NCI-H2081 treated with DMSO at 0.1 percent for 48 hours (cell line): ENCODE measurements at places on chromosomes 12 and 14.

DNA sequence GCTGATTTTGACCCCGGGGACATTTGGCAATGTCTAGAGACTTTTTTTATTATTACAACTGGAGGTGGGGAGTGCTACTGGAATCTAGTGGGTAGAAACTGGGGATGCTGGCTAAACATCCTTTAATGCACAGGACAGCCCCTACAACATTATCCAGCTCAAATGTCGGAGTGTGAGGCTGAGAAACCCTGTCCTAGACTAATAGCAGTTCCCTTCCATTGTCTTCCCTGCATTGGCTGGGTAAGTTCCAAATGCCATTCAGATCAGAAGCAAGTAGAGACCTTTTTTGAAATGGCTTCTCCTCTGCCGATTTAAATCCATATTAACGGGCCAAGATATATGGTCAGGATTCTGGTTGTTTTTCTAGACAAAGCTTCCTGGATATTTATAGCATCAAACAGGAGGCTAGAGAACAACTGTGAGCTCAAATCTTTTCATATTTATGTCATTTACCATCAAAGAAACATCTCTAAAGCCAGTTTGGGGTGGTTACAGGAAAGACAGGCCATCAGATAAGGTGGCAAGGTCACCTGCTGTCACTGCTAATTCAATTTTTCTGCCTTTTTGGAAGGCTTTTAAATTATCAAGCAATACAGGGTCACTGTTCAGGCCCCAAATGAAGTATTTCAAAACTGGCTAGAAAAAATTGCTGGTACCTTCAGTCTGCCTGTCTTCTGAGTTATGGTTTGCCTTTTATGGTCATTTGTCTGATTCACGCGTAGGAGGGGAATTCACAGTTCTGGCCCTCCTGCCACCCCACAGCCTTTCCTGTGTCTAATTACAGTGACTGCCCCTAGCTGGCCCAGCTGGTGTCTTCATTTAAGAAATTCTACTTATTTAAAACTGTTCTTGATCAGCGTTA is 20.1 kb upstream of the AKAP5 start:
- DNase-seq, result no peak

- DNase-seq, result no peak
Measured at GRCh38 chr12:46792925-46793324, 32.9 kb downstream of the SLC38A4 start.

- no peak for DNase-seq
Measured at GRCh38 chr14:66076176-66076575, 410.0 kb upstream of the CCDC196 start.

DNA sequence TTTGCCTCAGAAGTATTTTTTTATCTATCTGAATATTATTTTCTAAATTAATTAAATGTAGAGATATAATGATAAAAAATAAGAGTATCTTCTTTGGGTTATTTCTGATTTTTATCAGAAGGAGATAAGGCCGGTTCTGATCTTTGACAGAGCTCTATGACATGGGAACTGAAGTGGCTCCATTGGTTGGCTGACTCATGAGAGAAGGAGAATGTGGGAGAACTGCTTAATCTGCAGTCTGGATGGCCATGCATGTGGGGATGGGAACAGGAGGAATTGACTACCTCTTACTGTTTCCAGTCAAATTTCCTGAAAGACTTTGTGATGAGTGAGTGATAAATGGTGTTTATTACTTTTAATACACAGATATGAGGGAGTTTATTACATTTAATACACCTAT is 155.8 kb upstream of the ATP2B1 start:
- no peak for DNase-seq

- no peak for DNase-seq
Measured at GRCh38 chr12:44031472-44032185, 195.7 kb downstream of the TMEM117 start.

GRCh38 chr14:100223332-100224201 is 15.4 kb upstream of the YY1 start:
- no peak for DNase-seq

DNA sequence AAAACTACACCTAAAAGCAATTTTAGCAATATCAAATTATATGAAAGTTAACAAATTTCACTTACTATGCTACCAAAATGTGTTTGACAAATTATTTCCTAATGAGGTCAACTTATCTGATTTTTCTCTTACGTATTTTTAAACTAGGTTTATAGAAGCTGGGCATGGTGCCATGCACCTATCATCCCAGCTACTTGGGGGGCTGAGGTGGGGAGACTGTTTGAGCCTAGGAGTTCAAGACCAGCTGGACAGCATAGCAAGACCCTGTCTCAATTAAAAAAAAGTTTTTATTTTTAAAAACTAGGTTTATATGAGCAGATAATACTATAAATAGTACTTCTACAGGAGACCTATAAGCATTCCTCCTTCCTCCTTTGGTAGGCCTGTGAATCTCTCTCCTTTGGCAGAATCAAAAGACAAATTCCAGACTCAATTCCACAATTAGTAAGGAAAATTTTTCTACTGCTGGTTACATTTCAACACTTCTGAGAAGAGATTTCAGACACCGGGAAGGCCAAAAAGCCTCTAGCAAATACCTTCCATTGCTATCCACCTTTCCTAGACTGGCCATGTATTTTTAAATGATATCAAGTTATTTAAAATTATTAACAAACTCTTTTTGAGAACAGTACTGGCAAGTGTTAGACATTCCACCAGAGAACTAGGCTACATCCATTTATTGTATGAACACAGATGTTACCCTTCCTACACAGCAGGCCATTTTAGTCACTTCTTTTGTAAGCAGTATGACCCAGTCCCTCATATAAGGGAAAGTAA is 34.4 kb downstream of the CDK17 start:
- DNase-seq, result no peak

GRCh38 chr12:11564984-11565651 is 84.4 kb upstream of the ETV6 start:
- DNase-seq, result no peak

DNA sequence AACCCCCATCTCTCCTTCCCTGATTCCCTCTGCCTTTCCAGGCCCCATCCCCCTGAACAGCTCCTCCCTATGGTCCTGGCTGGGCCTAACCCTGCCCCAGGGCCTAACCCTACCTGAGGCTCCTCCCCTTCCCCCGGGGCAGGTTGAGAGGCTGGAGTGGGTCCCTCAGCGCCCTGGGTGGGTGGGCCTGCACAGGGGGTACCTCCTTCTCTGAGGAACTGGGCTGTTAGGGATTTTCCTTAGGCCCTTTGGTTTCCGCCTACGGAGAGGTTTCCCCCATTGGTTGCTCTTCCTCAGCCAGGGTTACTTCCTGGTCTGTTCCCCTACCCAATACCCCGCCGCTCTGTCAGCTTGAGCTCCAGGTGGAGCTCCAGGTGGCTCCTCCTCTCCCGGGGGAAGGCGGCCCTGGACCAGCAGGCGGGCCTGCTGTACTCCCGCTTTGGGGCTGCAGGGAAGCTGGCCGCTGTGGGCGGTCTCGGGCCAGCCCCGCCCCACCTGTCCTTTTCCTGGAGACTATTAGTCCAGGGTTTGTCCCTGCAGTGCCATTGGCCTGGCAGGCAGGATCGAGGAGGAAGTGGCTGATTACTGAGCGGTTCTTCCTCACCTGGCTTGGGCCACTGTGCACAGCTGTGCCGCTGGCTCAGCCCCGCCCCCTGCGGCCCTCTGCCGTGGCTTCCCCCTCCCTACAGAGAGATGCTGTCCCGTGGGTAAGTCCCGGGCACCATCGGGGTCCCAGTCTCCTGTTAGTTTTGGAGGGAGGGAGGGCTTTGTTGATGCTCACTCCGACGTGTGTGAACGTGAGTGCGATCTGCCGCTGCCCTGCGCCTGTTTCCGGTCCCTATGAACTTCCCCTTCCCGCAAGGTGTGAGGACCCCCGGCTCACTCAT is 2.5 kb downstream of the C12orf57 start:
- peak; percentile 95 for DNase-seq

DNA sequence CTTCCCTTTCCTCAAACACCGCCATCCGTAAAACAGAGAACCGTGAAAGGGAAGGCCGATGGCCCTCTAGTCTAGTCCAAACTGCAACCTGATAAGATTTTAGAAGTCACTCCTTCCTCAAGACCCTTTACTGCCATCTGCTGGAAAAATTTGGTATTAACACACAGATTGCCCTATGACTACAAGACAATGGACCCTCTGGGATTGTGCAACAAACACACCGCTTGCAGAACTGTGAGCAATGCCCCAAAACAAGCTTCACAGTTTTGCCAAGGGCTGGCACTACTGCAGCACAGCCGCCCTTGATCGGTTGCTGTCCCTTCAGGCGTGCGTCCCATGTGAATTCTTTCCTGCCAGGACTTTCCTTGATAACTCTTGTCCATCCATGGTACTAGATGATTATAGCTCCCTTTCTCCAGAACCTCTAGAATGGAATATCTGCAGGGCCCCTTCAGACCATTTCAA is 23.1 kb downstream of the LLPH start:
- peak; percentile 16 for DNase-seq

DNA sequence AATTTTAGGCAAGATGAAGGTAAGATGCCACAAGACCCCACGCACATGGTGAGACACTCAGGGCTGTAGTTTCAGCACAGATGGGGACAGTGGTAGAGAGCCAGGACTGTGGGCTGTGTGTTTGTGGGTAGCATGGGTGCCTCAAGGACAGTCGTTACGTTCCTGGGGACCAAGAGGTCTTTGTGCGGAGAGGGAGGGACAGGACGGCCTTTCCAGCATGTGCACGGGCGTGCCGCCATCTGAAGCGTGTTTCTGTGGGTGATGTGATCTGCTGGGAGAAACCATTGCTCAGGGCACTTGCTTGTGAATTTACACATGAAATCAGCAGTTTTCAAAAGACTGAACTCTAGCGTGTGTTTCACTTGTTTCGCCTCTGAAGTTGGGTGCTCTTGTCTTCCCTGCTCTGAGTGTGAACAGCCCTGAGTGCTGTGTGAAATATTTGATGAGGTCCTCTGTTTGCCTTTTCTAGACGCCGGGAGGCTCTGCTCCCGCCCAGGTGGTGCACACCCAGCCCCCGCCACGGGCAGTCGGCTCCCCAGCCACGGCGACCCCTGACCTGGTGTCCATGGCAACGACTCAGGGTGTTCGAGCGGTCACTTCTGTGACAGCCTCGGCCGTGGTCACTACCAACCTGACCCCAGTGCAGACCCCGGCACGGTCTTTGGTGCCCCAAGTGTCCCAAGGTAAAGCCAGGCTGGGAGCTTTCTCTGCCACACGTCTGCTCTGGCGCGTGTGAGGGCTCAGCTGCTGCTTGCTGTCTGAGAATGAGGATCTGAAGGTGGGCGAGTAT is 82.3 kb downstream of the DDX51 start:
- no peak for DNase-seq

GRCh38 chr14:33720284-33720787 is 230.5 kb downstream of the EGLN3 start:
- DNase-seq, result no peak

DNA sequence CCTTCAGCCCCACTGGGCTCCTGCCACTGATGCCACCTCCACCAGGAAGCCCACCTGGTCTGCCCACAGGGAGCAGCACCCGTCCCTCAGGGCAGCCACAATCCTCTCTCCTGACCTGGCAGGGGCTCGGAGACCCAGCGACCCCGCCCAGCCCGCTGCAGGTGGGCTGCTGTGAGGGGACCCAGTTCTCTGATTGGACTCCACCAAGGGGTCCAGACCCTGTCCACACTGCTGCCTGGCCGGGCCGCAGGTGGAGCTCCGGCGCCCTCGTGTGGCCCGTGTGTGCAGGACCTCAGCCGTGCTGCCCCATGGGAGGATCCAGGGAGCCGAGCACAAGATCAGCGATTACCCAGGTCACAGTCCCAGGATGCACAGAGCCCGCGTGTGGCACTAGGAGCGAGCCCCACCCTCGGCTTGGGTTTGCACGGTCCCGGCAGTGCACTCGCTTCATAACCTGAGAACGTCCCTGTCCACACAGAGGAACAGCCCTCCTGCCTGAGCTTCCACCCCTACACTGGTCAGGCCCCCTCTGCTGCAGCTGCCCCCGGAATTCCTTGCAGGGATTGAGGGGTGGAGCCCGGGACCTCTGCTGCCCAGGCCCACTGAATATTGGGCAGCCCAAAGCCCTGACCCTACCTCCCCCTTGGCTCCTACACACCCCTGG is 35.4 kb upstream of the TMEM179 start:
- no peak for DNase-seq

GRCh38 chr14:22305607-22306006 is 283.4 kb downstream of the DAD1 start:
- DNase-seq, result no peak

- no peak for DNase-seq
Measured at GRCh38 chr12:126361804-126362203, 1296.6 kb downstream of the AACS start.

- DNase-seq, result no peak
Measured at GRCh38 chr14:60760209-60760608, 25.6 kb downstream of the MNAT1 start.

DNA sequence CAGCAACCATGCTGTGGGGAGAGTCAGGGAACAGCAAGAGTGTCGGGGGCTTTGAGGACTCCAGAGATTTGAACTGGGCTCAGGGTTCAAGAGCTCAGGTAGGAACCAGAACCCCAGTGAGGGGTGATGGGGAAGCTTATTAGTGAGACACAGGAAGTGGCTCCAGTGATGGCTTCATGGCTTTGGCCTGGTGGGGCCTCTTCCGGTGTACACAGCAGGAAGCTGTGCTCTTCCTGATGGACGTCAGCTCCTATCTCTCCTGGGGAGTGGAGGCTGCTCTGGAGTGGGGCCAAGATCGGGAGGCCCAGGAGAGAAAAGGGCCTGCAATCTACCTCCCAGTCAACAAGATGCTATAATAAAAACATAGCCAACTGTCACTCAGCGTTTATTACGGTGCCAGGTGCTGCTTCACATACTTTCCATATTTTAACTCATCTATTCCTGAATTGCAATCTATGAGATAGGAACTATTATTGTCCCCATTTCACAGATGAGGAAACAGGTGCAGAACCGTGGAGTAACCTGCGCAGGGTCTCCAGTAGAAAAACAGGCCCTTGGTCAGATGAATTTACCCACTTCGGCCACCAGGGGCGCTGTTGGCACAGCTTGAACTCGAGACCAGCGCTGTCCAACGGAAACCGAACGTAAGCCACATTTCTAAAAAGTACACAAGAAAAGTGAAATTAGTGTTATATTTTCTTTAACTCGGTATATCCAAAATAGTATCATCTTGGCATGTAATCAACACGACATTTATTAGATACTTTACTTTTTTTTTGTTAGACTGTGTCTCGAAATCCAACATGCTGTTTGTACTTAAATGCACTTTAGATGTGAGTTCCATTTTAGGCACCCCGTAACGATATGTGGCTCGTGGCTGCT is 63.6 kb upstream of the DLK1 start:
- no peak for DNase-seq

DNA sequence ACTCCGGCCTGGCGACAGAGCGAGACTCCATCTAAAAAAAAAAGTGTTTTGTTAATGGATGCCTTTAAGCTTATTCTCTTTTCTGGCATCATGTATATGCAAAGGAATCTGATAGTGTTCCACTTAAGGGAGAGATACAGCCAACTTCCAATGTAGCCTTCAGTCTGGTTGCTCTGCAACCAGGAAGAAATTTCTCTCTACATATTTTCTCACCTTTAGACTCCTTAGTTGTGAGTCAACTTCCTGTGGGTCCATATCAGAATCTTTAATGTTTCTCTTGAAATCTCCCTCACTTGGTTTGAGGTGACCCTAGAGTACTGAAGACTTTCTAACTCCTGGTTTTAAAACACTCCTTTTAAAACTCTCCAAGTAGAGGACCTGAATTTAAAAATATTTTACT is 340.4 kb downstream of the SLC6A15 start:
- no peak for DNase-seq
